Right cardiac atrium (tissue), 5 donors: ENCODE measurements at places on chromosomes 3 and 15. TPM values are rescaled to one million over a fixed set of nuclear protein-coding genes. Genes with fewer than 3 reads are reported as not detected.

Gene CHRFAM7A
- 4.9 TPM for total RNA-seq

Gene TJP1
- total RNA-seq, result 120 TPM

Gene GRAMD2A
- total RNA-seq, result 0.71 TPM

Gene VGLL3
- total RNA-seq, result 9.5 TPM

Gene NR1D2
- total RNA-seq, result 23.9 TPM

Gene NRG4
- 0.34 TPM for total RNA-seq

Gene IGSF11
- total RNA-seq, result 9.3 TPM

Gene STOML1
- total RNA-seq, result 14.9 TPM

Gene FETUB
- not detected for total RNA-seq

Gene ENTPD3
- 0.48 TPM for total RNA-seq

Gene MB21D2
- 3.5 TPM for total RNA-seq

Gene GOLGA6A
- total RNA-seq, result not detected

Gene FSIP1
- 0.25 TPM for total RNA-seq

Gene PLD1
- total RNA-seq, result 53.9 TPM

Gene ACP3
- total RNA-seq, result 2.3 TPM

Gene SLC2A2
- total RNA-seq, result not detected

Gene SYNPR
- 5.9 TPM for total RNA-seq

Gene CISH
- 27.8 TPM for total RNA-seq

Gene RBP2
- total RNA-seq, result not detected

Gene MUC13
- total RNA-seq, result not detected

Gene IMP3
- 49.3 TPM for total RNA-seq

Gene MKRN2OS
- total RNA-seq, result not detected

Gene GREM1
- 0.20 TPM for total RNA-seq

Gene TMEM40
- total RNA-seq, result 3.6 TPM

Gene SPTSSB
- total RNA-seq, result 0.12 TPM

Gene HES1
- 32.2 TPM for total RNA-seq

Gene FBLN2
- 323 TPM for total RNA-seq

Gene DAZL
- total RNA-seq, result not detected

Gene C15orf62
- 0.34 TPM for total RNA-seq

Gene P3H2
- total RNA-seq, result 4.1 TPM

Gene LRRIQ4
- not detected for total RNA-seq

Gene SEMA6D
- 28.3 TPM for total RNA-seq

Gene APOD
- 45.9 TPM for total RNA-seq

Gene PLA2G4D
- total RNA-seq, result not detected

Gene IL12A
- 0.48 TPM for total RNA-seq

Gene MYZAP
- total RNA-seq, result 620 TPM

Gene STRC
- total RNA-seq, result not detected

Gene CHRD
- 11.3 TPM for total RNA-seq
